Effector CD8-positive, alpha-beta T cell (primary cell): ENCODE measurements at places on chromosomes 4 and X.

DNA sequence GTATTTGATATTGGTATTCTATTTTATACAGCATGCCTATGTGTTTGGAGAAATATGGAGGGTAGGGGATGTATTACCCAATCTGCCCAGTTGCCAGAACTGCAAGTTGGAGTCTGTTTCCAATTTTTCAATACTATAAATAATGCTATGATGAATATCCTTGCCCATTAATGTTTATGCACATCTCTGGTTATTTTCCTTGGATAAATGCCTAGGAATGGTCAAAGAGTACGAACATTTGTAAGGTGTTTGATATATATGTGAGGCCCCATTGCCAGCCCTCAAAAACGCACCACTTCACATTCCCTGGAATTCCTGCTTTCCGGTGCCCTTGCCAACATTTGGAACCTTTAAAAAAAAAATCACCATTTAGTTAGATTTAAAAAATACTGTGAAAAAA is 34.3 kb downstream of the CLDN34 start:
- no peak for DNase-seq

DNA sequence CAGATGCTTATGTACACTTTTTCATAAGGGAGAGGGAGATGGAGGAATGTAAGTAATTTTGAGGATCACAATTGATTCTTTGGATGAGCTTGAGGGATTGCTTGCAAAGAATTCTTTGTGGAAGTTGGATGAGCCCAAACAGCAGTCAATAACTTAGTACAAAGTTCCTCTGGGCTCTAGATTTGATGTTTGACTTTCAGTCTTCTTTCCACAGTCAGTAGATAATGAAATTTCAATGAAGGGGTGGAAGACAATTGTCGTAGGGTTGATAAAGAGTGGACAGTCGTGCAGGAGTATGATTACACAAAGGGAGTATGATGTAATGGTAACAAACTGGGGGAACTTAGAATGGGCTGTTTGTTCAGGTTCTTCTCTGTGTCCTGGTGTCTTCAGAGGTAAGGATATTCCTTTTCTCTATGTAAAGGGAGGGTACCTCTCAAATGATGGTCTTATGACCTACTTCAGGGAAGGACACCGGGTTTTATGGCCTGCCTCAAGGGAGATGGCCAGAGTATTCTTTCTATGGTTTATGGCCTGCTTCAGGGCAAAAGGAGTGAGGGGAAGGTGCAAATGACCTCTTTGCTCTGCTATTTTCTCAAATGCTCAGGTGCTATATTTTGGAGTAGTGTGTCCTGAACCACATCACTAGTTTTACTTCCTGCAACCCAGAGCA is 1.7 kb upstream of the ABRAXAS1 start:
- no peak for DNase-seq

- DNase-seq, result no peak
Observed at GRCh38 chr4:164304101-164304639, 449.8 kb upstream of the SMIM31 start.

- no peak for DNase-seq
Observed at GRCh38 chr4:4502694-4503311, 39.0 kb downstream of the STX18 start.

GRCh38 chr4:77798385-77798784 is 20.8 kb downstream of the CNOT6L start:
- no peak for DNase-seq

GRCh38 chr4:158181906-158182305 is 9.1 kb upstream of the GASK1B start:
- DNase-seq, result no peak

DNA sequence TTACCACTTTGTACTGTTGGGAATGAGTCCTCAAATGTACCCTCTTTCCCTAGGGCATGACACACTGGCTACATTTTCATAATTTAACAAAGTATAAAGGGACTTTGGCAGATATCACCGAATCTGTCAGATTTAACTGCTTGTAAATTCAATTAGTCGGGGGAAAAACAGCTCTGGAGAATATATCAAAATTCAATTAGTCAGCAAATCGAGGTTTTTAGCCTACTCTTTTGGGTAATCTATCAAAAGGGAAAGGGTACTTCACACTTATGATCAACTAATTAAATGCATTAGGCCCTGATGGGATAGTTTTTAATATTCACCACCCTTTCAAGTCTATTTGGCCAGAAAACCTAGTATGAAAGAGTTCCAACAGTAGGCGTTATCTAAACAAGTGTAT is 141.0 kb downstream of the IL1RAPL2 start:
- DNase-seq, result no peak

DNA sequence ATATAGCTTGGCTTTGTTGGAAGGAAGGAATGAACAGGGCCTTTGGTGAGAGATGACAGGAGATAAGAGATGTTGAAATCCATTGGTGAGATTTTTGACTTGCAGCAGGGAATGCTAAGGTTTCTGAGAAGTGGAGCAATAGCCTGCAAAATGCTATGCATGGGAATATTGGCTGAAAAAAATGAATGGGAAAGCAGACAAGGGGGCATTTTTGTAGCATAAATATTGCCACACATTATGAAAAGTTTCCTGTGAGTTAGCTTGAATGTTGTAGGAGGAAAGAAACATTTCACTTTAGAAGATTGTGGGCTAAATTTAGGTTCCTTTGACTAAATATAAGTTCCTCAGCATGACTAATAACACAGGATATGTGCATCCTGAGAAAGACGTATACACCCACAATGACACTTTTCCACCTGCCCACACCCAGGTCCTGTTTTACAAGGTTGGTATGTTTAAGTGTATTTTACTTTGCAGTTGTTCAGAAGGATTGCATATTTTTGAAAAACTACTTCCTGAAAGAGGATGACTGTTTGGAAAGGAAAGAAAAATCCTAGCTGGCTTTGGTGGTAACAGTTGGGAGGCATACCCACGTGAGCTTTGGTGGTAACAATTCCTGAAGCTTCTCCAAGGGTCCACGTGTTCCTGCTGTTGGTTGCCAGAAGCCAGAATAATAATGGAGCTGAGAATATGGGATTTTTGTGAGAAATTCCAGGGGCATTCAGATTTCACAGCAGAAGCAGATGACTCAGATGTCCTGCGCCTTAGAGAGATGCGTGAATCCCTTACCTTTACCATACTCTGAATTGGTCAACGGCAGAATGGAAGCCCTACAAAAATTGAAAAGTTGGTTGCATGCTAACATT is 28.5 kb downstream of the PHEX start:
- DNase-seq, result no peak

DNA sequence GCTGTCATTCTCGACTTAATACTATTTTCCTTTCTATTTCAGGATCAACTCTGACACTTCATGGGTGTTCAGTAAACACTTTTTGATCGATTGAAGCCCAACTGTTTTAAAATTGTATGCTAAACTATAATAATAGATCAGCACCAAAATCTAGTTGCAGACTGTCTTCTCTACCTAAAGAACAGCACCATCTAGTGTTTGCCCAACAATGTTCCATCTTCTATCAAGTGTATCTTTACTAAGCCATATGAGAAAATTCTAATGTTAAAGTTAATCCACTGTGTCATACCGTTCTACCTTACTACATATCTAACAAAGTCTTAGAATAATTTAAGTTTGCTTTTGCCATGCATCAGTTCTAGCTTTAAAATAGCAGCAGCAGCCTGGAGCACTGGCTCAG is 113.0 kb upstream of the PRDX4 start:
- no peak for DNase-seq
